ENCODE measurements at places on chromosomes 13 and 19. TPM values are rescaled to one million over a fixed set of nuclear protein-coding genes. Genes with fewer than 3 reads are reported as not detected.

ZNF560 gene
- total RNA-seq: not detected

LYPD3 gene
- 0.23 TPM for total RNA-seq

F10 gene
- 2.0 TPM for total RNA-seq

RGCC gene
- total RNA-seq: 14.0 TPM

FXYD3 gene
- total RNA-seq: 3,973 TPM

Data from mucosa of descending colon (tissue), 3 donors.